ENCODE measurements at places on chromosomes 4 and X. TPM values are rescaled to one million over a fixed set of nuclear protein-coding genes. Genes with fewer than 3 reads are reported as not detected.

DNA sequence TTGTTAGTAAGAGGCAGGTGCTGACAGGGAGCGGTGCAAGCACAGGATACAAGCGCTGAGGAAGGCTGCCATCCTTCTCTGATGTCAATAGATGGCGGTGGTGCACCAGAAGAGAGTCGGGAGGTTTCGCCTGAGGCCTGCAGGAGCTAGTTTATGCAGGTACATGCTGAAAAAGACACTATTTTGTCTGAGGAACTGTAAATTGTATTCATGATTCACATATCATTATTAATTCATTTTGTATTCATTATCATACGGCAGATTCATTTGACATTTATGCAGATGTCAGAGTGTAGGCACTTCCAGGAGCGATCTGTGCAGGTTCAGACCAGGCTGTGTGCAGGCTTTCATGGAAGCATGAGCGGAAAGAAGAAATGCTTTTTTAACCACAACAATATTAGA lies 824.0 kb downstream of the STIM2 start:
- DNase-seq = peak; percentile 88

GRCh38 chrX:154751669-154752271 lies 893 bp upstream of the GAB3 start:
- DNase-seq = no peak

- DNase-seq = no peak
These were observed 3.4 kb downstream of the HOPX start for GRCh38 chr4:56677711-56678110.

Gene SLIT2
- 26.0 TPM for total RNA-seq

Gene CENPVL2
- 0.32 TPM for total RNA-seq

Gene CDX4
- not detected for total RNA-seq

Data from hepatocyte (in vitro differentiated cells).